B cell (primary cell): ENCODE measurements at places on chromosomes 6 and 20. TPM values are rescaled to one million over a fixed set of nuclear protein-coding genes. Genes with fewer than 3 reads are reported as not detected.

Gene NHLRC1
- total RNA-seq: 1.0 and 1.1 TPM in 2 replicates

Gene LZTS3
- total RNA-seq: 5.1 and 6.4 TPM in 2 replicates

Gene PDE10A
- not detected in 2 replicates for total RNA-seq

Gene AAR2
- 21.3 and 22.0 TPM in 2 replicates for total RNA-seq

DNA sequence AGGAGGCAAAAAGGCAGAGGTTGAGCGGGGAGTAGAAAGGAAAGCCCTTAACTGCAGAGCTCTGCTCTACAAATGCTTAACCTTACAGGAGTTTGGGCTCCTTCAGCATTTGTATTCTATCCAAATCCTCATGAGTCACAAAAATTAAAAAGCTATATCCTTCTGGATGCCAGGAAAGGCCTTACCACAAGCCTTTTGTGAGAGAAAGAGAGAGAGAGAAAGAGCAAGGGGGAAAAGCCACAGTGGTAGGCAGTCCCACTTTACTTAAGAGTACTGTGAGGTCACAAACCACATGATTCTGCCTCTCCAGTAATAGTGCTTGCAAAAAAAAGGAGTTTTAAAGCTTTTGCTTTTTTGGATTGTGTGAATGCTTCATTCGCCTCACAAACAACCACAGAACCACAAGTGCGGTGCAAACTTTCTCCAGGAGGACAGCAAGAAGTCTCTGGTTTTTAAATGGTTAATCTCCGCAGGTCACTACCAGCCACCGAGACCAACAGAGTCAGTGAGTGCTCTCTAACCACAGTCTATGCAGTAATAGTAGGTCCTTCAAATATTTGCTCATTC lies at the start of gene RUNX2:
TSS of gene RUNX2 (plus strand) at position 375 of the 567 bp plus-strand sequence. CDS start 397 bp downstream, outside the sequence.
- H3K27ac ChIP-seq: no peak within 1 kb of the TSS
- no peaks in the 10 kb centered on the region for H3K27me3 ChIP-seq
- no peak for DNase-seq
- no peak within 1 kb of the TSS for H3K4me3 ChIP-seq

DNA sequence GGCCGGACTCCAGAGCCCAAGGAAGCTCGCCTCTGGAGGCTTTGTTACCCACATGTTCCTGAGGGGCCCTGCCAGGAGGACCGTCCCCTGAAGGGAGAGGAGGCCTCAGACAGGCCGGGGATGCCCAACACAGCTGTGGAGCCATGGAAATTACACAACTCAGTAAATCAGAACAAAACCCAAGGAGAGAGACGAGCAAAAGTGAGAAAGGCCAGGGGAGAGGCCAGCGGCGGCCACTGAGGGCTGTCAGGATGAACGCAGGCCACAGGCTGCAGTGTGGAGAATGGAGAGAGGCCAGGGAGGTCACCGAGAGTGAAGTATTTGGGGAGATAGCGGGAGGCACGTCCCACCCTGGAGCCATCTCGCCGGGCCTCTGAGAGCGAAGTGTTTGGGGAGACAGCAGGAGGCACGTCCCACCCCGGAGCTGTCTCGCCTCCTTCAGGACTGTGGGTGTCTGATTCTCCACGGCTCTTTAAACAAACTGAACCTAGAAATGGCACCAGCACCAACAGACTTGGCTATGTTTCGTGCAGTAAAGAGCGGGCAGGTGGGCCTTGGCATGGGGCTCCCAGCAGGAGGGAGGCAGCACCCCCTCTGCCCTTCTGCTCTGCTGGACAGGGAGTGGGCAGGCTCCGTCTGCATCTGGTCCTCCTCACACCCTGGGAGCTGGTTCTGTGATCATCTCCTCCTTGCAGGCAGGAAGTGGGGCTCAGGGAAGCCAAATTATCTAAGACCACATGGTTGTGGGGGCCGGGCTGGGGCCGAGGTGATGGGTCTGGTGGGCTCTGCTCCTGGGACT lies 91.0 kb downstream of the YTHDF1 start:
- no peak overlapping the region for H3K27ac ChIP-seq
- H3K4me1 ChIP-seq: no peaks in the 10 kb centered on the region
- no peak for DNase-seq
- no peaks in the 10 kb centered on the region for H3K27me3 ChIP-seq
- H3K4me3 ChIP-seq: no peak overlapping the region
- H3K36me3 ChIP-seq: no peaks in the 10 kb centered on the region

GRCh38 chr20:34703424-34704176 lies 544 bp upstream of the TP53INP2 start:
- no peak for DNase-seq
- H3K36me3 ChIP-seq: no peaks in the 10 kb centered on the region
- no peaks in the 10 kb centered on the region for H3K27me3 ChIP-seq

DNA sequence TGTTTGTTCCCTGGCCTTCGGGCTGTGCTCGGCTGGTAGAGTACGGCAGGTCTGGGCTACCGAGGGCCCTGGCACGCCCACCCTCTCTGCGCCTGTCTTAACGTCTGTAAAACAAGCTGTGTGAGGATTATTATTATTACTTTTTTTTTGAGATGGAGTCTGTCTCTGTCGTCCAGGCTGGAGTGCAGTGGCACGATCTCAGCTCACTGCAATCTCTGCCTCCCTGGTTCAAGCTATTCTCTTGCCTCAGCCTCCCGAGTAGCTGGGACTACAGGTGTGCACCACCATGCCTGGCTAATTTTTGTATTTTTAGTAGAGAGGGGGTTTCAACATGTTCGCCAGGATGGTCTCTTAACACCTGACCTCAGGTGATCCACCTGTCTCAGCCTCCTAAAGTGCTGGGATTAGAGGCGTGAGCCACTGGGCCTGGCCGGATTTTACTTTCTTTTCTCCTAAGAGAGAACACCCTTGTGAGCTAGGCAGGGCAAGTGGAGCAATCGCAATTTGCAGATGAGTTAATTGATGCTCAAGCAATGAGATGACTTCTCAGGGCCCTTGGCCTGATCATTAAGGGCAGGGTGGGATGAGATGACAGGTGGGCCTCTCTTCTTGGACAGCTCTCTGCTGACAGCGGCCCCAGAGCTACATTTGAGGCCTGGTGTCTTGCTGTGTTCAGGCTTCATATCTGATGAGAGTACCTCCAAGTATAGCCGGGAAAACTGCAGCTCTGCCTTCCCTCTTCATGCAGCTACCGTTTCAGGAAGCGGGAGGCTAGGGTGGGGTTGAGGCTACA lies 859 bp upstream of the SMIM29 start:
- peaks cover 14% of the 10 kb centered on the region for H3K4me1 ChIP-seq
- H3K36me3 ChIP-seq: peaks cover 6% of the 10 kb centered on the region
- no peaks in the 10 kb centered on the region for H3K27me3 ChIP-seq
- no peak for DNase-seq
- peak overlapping the region; percentile 91 for H3K4me3 ChIP-seq

- peak overlapping the region; percentile 100 for H3K4me3 ChIP-seq
- DNase-seq: no peak
- peak overlapping the region; percentile 80 for H3K27ac ChIP-seq
- no peaks in the 10 kb centered on the region for H3K27me3 ChIP-seq
- peaks cover 12% of the 10 kb centered on the region for H3K4me1 ChIP-seq
- no peaks in the 10 kb centered on the region for H3K36me3 ChIP-seq
Observed at GRCh38 chr6:26053992-26054780, 33.0 kb upstream of the HFE start.

- H3K36me3 ChIP-seq: no peaks in the 10 kb centered on the region
- no peak overlapping the region for H3K27ac ChIP-seq
- no peak for DNase-seq
- H3K27me3 ChIP-seq: no peaks in the 10 kb centered on the region
Observed at GRCh38 chr6:161837854-161838253, 564.0 kb upstream of the AGPAT4 start.

DNA sequence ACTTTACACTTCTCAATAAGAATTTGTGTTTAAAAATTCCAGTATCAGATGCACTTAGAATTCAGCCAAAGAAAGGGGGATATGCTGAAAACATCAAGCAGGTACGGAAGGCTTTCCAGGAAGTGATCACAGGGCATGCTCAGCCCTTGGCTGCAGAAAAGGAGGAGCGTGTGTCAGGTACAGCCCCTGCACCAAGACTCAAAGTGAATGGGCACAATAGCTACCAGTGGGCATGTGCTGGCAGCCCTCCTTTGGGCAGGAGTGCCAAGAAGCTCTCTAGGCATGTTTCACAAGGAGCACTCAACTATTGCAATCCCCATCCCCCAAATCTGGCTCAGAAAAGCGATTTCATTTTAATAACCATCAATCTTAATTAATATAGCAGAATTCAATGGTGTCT lies 298.8 kb downstream of the GMDS start:
- no peaks in the 10 kb centered on the region for H3K36me3 ChIP-seq
- DNase-seq: no peak
- H3K27ac ChIP-seq: no peak overlapping the region
- no peaks in the 10 kb centered on the region for H3K4me1 ChIP-seq
- no peaks in the 10 kb centered on the region for H3K27me3 ChIP-seq

- H3K4me1 ChIP-seq: no peaks in the 10 kb centered on the region
- no peaks in the 10 kb centered on the region for H3K36me3 ChIP-seq
- DNase-seq: no peak
- H3K27me3 ChIP-seq: no peaks in the 10 kb centered on the region
Observed at GRCh38 chr6:22526736-22527135, 42.6 kb upstream of the HDGFL1 start.

- H3K27ac ChIP-seq: no peak overlapping the region
- H3K27me3 ChIP-seq: no peaks in the 10 kb centered on the region
- H3K4me1 ChIP-seq: peaks cover 14% of the 10 kb centered on the region
- H3K4me3 ChIP-seq: no peak overlapping the region
- peak; percentile 27 for DNase-seq
Observed at GRCh38 chr6:14442242-14442641, 324.7 kb downstream of the CD83 start.

GRCh38 chr20:4120921-4121321 lies 105.6 kb upstream of the RNF24 start:
- no peaks in the 10 kb centered on the region for H3K4me1 ChIP-seq
- no peak for DNase-seq
- H3K27me3 ChIP-seq: no peaks in the 10 kb centered on the region
- no peak overlapping the region for H3K27ac ChIP-seq
- no peaks in the 10 kb centered on the region for H3K36me3 ChIP-seq

GRCh38 chr6:25014369-25014768 lies 78.6 kb upstream of the RIPOR2 start:
- H3K4me1 ChIP-seq: peaks cover 52% of the 10 kb centered on the region
- peak overlapping the region; percentile 86 for H3K27ac ChIP-seq
- no peak overlapping the region for H3K4me3 ChIP-seq
- H3K27me3 ChIP-seq: no peaks in the 10 kb centered on the region
- no peaks in the 10 kb centered on the region for H3K36me3 ChIP-seq

DNA sequence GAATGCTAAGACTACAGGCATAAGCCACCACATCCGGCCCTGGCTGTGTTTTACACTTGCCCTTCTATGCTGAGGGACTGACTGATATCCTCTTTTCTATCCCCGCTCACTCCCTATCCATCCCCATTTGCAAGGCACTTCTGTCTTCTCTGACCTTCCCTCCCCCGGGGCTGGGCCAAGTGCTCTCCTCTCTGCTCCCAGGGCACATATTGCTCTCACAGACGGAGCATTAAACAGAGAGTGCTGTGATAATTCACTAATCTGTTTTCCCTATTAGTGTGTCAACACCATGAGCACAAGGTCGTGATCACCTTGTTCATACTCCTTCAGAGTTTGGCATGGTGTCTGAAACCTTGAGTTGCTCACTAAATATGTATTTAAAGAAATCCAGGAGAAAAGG lies 9.0 kb upstream of the SLC2A12 start:
- H3K27ac ChIP-seq: no peak overlapping the region
- no peak for DNase-seq
- no peaks in the 10 kb centered on the region for H3K36me3 ChIP-seq
- H3K4me1 ChIP-seq: no peaks in the 10 kb centered on the region
- H3K4me3 ChIP-seq: no peak overlapping the region
- no peaks in the 10 kb centered on the region for H3K27me3 ChIP-seq
